ENCODE measurements at places on chromosomes 2 and 18. TPM values are rescaled to one million over a fixed set of nuclear protein-coding genes. Genes with fewer than 3 reads are reported as not detected.

The C2orf81 gene
- total RNA-seq = 3.8 TPM

The CD226 gene
- total RNA-seq = 6.4 TPM

The NEU2 gene
- not detected for total RNA-seq

The GALNT13 gene
- total RNA-seq = not detected

The GCG gene
- not detected for total RNA-seq

The LIMS4 gene
- total RNA-seq = not detected

All from Karpas-422 (cell line).